ENCODE measurements at places on chromosomes 1 and 21.

DNA sequence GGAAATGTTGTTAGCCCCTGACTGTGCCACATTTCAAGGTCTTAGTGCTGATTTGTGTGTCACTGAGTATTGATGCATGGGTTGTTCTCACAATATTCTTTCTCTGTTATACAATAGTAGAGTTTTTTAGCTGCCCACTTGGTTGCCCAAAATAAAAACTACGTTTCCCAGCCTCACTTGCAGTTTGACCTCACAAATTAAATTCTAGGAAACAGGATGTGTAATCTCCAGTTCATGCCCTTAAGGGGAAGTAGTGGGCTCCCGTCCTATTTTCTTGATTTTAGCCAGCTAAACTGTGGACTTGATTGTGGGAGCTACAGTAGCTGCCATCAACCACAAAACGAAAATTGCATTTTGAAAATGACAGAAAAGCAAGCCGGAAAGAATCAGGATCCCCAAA, 27.3 kb upstream of the LAMC1 start:
- no peak for DNase-seq

GRCh38 chr1:5845376-5845775, 146.8 kb downstream of the NPHP4 start:
- no peak for DNase-seq

GRCh38 chr21:15671188-15671587, 58.6 kb upstream of the USP25 start:
- no peak for DNase-seq

- DNase-seq, result no peak
Observed at GRCh38 chr1:53122961-53123413, 19.5 kb downstream of the SLC1A7 start.

DNA sequence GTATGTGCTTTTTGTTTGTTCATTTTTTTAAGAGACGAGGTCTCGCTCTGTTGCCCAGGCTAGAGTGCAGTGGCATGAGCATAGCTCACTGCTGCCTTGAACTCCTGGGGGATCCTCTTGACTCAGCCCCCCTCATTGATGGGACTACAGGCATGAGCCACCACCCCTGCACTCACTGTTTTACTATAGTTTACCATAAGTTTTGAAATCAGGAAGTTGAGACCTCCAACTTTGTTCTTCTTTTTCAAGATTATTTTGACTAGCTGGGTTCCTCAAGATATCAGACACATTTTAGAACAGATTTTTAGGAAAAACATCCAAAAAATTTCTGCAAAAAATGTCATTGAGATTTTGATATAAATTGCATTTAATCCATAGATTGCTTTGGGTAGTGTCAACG, 120.4 kb upstream of the FGGY start:
- no peak for DNase-seq

GRCh38 chr1:29256979-29257804, 20.9 kb downstream of the PTPRU start:
- DNase-seq, result no peak

DNA sequence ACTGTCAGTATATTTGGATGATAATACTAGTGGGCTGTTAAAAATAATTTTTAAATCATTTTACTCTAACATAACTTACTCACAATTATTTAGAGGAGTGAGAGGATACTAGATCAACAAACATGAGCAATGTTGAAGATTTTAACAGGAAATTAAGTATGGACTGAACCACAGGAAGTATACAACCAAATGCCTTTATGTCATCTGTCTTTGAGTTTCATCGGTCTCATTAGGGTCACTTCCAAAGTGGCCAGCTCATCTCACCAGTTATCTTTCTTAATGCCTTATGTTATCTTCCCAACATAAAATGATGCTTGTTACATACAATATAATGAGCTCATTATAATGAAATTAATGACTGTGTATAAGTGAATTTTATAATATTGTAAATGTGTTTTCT, 1.5 kb upstream of the RGS1 start:
- no peak for DNase-seq

DNA sequence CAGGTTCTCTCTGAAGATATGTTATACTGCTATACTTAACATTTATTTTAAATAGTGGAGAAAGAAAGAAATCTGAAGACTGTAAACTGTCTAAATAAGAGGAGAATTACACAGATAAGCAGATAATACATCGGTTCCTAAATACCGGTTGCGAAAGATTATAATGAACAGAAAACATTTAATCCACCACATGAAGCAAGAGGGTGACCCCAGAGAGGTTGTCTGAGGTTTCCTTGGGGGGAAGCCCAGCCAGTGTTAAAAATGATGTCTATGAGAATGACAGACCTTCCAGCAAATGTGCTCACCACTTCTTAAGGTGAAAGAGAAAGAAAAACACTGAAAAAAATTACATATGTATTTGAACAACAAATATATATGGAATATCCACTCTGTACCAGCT, 356.4 kb upstream of the KAZN start:
- no peak for DNase-seq

DNA sequence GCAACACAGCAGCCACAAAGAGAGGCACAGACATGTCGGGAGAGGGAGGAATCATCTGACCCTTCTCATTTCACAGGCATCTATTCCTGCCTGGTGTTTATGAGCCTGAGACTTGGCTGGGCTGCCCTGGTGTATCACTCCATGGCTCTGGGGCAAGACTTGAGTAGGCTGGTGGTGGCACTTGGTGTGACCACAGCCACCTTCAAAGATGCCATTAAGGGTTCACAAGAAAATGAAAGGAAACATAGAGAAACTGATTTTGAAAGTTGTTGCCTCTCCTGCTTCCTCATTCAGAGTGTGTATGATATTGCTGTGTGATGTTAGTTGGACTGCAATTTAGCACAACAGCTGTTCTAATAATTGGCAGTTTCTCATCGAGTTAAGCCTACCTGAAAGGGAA, 298.8 kb downstream of the FAM72C start:
- DNase-seq, result no peak

DNA sequence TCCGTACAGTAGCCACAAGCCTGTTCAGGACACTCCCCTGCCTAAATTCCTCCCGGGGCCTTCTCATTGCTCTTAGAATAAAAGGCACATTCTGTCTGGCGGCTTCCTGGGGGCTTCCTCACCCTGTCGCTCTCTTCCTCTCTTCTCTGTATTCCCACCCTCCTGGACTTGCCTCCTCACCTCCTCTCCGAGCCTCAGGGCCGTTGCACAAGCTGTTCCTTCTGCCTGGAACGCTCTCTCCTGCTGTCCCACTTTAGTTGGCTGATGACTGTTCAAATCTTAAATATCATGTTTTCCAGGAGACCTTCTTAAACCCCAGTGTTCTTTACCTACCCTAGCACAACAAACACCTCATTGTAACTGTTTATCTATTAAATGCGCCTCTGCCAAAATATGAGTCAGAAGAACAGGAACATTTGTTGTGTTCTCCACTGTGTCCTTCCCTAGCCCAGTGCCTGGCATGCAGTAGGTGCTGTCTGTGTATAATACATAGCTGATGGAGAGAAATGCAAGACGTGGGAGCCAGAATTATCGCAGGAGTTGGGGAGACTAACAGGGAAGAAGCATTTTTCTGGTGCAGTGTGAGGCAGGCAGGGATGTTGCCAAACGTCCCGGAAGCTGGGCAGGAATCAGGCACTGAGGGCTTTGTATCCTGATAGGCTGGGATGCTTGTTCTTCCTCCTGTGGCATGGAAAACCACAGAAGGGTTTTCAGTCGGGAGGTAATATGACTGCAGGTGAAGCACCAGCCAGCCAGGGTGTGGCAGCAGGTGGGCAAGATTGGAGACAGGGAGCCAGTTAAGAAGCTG, 24.1 kb upstream of the THRAP3 start:
- DNase-seq, result no peak

DNA sequence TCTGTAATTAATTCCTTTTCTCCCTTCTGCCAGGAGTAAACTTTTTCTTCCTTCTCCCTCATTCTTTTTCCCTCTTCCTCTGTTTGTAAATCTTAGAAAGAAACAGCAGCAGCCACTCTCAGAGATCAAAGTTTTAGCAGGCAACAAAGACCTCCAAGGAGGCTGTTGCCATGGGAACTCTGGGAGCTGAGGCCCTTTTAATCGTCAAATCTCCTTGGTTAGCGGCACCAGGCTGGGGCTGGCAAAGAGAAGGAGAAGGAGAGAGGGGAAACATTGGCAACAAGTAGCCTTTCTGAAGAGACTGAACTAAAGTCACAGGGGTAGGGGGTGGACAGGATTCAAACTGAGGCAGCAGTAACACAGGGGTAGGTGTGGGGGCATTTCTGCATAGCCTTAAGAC, 25.2 kb downstream of the ILDR2 start:
- DNase-seq, result no peak

DNA sequence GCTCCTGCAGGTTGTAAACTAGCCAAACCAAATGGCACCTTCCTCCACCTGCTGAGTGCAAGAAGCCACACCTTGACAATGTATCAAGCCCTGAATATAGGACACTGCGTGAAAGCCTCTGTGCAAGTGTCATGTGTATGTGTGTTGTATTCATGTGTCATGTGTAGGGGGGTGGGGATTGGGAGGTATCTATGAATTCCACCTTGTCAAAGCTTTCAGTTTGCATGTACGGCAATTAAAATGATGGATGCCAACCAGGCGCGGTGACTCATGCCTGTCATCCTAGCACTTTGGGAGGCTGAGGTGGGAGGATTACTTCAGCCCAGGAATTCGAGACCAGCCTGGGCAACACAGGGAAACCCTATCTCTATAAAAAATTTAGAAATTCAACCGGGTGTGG, 19.8 kb downstream of the CD34 start:
- no peak for DNase-seq

DNA sequence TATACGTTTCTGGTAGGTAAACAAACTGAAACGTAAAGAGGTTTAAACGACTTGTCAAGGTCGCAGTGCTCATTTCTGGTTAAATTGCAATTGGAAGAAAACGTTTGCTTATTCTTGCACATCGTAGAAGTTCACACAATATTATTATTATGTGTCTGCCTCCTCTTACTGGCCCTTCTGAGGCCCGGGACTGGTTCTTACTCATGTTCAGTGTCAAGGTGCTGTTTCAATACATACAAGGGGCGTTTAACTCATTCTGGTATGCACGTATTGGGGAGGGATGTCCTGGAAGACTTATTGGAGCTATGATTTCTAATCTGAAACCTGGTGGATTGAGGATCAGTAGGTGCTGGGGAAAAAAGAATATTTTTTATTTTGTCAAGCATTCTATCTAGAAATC, 932 bp downstream of the RPF1 start:
- DNase-seq, result no peak

DNA sequence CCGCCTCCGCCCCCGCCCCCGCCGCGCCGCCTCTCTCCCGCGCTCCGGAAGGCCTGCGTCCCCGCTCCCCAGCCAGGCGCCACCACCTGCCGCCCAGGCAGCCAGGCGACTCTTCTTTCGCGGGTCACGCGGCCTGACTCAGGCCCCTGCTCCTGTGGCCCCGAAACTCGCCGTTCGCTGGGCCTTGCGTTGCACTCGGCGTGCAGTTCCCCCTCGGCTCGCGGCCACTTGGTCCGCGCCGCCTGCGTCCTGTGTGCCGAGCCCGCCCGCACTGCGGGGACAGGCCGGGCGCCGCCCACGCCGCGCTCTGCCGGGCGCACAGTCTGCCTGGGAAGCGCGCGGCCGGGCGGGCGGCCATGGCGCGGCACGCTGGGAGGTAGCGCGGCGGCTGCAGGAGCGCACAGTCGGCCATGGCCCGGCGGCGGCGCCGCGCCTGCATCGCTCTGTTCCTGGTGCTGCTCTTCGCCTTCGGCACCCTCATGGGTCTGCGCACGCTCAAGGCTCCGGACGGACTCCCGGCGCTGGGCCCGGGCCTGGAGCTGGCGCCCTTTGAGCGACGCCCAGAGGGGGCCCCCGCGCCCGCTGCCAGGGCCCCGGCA, at the start of gene MANEAL:
Gene MANEAL, plus strand, starts transcription at position 75 of the 599 bp plus-strand sequence. Its CDS starts 336 bp downstream, at position 411.
- no peak for DNase-seq

DNA sequence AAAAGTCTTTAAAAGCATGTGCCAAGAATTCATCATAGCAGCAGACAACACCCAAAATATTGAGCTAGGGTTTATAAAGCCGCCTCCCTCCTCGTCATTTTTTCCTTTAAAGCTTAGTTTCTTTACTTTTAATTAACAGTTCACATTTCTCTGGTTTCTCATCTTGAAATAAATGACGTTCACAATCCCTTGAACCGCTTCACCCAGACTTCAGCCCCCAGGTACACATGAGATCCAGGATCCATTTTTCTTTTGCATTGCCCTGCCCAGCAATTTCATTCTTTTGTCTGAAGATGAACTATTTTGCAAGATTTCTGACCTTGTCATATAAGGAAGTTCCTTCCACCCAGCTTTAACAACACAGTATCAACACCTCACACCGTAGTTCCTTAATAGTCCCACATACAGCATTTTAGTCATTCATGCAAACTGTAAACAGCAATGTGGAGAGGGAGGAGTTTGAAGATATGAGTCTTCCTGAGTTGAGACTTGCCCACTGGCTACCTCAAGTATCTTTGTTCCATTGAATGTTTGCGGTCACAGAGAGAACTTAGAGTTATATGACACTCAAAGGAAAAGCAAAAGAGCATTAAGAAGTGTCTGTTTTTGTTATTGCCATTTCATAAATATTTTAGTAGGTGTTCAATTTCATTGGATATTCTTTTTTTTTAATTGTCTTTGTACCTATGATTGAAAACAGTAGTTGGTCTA, 35.3 kb upstream of the CACYBP start:
- no peak for DNase-seq

Data from H1 (cell line).